ENCODE measurements at places on chromosomes 3 and 15. TPM values are rescaled to one million over a fixed set of nuclear protein-coding genes. Genes with fewer than 3 reads are reported as not detected.

The UROC1 gene
- polyA plus RNA-seq, result not detected

The FAM240A gene
- polyA plus RNA-seq, result not detected

The GABRR3 gene
- not detected for polyA plus RNA-seq

The GP9 gene
- polyA plus RNA-seq, result not detected

The IL17RE gene
- 10.2 TPM for polyA plus RNA-seq

Data from mammary epithelial cell (primary cell).